Activated CD4-positive, alpha-beta T cell treated with anti-CD3 and anti-CD28 coated beads, Interleukin-2, amount 50 U/mL, for 4 hours (primary cell): ENCODE measurements at places on chromosomes 1 and 21.
A peak's percentile ranks its signal among the peaks of the same experiment; 100 is the strongest.

GRCh38 chr1:55053265-55053954 lies 14.1 kb downstream of the PCSK9 start:
- no peak for DNase-seq

DNA sequence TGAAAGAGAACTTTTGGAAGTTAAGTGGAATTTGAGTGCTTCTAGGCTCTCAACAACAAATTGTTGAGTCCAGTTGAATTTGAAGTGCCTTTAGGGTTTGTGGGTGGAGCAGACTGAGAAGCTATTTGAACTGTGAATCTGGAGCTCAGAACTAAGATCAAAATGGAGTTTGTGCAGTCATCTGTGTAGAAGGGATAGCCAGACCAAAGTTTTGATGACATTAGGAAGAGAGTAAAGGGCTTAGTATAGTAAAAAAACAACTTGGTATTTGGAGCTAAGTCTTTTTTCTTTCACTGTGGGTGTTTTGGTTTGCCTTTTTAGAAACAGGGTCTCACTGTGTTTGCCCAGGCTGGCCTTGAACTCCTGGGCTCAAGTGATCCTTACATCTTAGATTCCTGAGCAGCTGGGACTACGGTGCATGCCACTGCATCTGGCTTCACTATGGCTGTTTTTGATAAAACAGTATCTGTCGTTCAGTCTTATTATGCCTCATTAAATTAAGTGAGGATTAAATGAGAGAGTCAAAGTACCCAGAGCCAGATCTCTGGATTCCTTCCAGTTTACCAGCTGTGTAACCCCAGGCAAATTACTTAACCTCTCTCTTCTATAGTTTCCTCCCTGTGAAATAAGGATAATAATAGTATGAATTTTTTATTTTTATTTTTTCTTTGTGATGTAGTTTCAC lies 20.0 kb downstream of the HDAC1 start:
- DNase-seq: no peak

DNA sequence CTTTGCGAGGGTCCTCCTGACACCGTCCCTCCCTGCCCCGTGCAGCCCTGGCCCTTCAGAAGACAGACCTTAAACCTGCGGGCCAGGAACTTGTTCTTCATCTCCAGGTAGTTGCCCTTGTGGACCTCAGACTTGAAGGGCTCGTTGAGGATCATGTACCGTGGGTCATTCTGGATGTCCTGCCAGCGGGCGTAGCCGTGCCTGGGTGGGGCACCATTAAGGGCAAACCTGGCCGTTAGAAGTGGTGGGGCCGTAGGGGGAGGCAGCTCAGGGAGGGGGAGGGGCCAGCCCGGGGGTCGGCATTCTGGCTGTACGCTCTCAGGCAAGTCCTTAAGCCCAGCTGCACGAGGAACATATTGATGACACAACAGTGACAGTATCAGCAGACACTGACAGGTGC lies 64.6 kb downstream of the KCNAB2 start:
- no peak for DNase-seq

GRCh38 chr1:116478621-116479020 lies 92.2 kb downstream of the CD58 start:
- DNase-seq: no peak

DNA sequence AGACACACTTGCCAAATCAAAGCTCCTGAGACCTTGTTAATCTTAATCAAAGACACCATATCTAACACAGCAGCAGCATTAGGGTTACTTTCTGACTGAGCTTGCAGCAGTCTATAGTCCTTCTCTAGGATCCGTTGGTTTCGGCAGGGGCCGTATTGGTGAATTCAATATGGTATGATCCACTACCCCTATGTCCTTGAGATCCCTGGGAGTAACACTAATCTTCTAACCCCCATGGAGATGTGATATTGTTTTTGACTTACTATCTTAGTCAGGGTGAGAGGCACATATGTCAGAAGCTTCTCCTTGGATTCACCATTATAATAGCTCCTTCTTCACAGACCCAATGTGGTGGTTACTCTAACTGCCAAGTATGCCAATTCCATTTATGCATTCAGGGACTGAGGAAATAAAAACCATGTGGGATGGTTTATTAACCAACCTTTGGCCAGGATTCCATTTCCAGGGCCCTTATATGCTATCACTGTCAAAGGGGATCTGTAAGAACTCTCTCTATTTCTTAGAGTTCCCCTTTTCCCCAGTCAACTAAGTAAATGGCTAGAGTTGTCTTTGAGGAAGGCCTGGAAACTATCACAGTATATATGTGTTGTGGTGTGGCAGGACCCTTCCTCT lies 673.6 kb upstream of the USP24 start:
- DNase-seq: no peak

DNA sequence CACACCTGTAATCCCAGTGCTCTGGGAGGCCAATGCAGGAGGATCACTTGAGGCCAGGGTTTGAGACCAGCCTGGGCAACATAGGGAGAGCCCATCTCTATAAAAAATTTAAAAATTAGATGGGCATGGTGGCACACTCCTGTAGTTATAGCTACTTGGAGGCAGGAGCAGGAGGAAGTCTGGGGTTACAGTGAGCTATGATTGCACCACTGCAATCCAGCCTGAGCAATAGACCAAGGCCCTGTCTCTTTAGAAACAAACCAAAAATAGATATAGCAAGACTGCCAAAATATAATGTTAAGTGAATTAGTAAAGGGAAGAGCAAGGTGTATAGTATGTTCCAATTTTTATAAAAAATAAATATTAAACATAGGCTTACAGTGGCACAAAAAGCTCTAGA lies 28.8 kb downstream of the PLEKHO1 start:
- DNase-seq: no peak

DNA sequence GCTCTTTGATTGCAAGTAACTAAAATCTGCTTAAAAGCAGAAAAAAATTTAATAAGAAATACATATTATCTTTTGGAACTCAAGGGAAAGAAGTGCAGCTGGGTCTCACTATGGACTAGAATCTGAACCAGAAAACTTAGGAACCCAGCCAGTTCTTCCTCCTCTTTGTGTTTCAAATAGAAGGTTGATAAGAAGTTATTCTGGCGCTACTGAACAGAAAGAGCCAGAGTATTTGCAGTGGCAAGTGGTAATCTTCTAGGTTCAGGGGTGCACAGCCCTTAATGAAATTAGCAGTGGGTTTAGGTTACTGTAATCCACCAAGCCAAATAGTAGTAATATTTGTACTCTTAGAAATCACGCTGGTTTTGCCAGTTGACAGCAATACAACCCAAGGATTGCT lies 28.5 kb downstream of the BTBD8 start:
- DNase-seq: no peak

DNA sequence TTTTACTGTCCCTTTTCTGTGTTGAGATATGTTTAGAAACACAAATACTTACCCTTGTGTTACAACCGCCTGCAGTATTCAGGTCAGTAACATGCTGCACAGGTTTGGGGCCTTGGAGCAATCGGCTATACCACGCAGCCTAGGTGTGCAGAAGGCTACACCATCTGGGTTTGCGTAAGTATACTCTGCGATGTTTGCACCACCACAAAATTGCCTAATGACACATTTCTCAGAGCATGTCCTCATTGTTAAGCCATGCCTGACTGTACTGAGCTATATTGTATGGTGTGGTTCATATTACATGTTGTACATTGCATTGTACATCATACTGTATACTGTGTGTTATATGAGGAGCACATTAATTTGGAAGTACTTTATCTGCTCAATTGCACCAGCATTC lies 247.4 kb downstream of the RHOU start:
- DNase-seq: no peak

DNA sequence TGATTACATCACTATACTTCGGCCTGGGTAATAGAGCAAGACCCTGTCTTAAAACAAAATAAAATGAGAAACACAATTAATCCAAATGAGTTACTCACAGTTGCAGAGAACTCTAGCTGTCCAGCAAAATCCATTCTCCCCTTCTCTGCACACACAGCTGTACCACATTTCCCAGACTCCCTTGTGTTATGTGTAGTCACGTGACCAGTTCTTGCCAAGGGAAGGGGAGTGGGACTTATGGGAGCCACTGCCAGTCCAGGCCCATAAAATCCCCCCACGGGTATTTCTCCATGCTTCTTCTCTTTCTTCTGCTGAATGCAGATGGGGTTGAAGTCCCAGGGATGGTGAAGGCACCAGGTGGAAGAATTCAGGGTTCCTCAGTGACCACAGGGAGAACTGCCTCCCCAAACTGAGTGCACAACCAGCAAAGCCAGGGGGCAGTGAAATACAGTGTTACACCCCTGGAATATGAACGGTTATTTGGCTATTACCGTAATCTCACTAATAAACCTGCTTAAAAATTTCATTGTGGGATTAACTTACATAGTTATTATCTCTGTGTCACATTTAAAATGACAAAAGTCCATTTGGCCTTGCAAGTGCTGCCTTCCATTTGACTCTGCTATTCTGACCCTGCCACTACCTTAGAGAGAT lies 85.6 kb upstream of the FMN2 start:
- no peak for DNase-seq

DNA sequence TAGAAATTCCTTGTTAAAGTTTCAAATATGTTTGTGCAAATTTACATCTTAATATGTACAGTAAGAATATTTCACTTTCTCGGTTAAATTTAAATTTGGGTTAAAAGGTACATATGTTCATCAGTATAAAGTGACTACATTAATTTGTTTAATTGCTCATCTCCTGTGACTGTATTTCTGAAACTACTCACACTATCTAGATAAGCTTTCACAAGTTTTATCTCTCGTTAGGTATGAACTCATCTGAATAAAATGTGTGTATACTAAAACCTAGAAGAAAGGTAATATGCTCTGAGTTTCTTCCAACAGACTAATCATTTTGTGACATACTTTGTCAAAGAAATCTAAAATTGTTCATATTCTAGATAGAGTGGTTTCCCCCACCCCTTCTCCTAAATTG lies 150.7 kb downstream of the PATJ start:
- DNase-seq: no peak

DNA sequence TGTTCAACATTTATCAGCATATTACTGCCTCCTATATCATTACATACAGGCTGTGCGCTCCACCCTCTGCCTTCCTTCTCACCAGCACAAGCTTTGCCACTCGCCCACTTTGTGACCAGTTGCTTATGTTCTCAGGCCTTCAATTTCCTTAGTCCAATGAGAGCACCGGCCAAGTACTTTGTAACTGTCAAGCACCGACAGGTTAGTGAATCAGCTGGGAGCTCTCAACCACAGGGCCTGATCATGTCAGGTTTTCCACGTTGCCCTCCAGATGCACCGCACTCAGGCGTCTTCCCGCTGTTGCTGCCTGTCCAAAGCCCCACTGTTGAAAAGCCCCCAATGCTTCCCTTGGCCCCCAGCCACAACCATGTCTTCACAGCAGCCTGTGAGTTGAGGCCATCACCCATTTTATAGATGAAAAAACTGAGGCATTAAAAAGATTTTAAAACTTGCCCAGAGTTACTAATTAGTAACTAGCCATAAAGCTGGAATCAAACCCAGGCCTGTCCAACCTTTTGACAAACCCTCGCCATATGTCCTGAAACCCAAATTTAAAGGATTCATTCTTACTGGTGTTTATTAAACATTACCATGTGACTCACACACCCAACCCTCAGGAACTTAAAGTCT lies 3.4 kb upstream of the KCNN3 start:
- no peak for DNase-seq

DNA sequence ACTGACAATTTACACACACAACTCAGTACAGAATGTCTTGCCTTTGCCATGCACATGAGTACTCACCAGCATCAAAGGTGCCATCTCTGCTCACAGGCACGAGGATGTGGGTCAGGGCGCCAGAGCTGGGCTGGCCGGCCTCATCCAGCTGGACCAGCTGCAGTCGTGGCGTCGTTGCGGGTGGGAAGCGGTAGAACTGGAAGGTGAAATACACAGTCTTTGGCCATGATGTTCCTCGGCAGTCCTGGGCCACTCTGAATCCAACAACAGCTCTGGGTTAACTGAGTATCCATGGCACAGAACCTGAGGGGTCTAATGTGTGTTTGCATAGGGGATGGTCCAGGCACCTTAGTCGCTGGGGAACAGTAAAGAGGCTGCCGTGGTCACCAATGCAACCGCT lies 87.7 kb downstream of the NPHP4 start:
- no peak for DNase-seq

- DNase-seq: no peak
These were observed 694.2 kb downstream of the BRINP3 start for GRCh38 chr1:189783456-189783855.

DNA sequence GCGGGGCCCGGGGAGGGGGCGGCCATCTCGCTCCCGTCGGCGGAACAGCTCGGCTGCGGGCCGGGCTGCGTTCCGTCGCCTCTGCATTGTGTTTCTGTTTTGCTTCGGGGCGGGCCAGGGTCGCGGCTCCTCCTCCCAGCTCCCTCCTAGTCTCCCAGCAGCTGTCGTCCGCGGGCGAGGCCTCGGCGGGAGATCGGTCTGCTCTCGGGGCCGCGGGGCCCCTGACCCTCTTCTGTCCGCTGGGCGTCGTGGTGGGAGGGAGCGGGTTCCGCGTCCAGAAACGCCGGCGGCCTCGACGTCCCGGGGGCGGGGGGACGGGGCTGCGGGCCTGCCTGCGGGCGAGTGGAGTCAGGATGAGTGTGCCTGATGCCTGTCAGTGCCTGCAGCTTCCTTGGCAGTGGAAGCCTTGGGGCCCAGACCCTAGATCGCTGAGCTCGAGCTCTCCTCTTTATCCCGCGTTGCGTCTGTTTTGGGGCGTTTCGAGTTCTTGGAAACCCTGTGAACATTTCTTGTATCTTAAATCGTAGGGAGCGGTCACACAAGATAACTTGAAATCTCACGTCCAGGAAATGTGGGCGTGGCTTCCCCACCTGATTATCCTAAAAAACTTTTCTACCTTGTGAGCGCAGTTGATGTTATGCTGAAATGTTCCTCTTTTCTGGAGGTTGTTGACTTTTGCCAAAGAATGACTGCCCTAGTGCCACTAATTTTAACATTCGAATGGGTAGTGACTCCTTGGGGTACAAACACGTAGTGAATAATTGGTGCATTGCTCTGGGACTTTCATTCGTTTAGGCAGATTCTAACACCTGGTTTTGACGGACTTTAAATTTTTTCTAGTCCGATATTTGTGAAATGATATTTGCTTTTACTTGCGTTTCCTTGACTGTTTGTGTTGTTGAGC lies 676 bp downstream of the MORC3 start:
- DNase-seq: peak; percentile 40

- no peak for DNase-seq
These were observed 32.6 kb downstream of the PDPN start for GRCh38 chr1:13616234-13616633.

DNA sequence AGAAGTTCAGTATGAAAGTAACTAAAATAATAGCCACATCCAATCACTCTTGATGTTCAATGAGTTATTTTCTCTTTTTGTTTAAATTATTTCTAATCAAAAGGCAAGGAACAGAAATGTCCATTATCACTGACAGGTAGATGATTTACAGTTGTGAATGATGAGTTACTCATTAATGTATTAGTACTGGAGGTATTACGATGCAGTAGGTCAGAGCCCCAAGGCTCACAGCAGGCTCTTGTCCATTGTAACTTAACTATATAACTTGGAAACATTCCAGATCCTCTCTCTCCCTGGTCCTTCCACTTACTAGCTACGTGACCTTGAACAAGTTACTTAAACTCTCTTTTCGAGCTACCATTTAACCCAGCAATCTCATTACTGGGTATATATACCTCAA lies 39.5 kb downstream of the CRB1 start:
- DNase-seq: no peak
